ENCODE measurements at places on chromosomes 2 and 18. TPM values are rescaled to one million over a fixed set of nuclear protein-coding genes. Genes with fewer than 3 reads are reported as not detected.

Gene TRIM54
- total RNA-seq: not detected

Gene CGREF1
- 10.3 TPM for total RNA-seq

- H3K36me3 ChIP-seq: no peaks in the 10 kb centered on the region
- H3K27ac ChIP-seq: no peak overlapping the region
- no peaks in the 10 kb centered on the region for H3K27me3 ChIP-seq
- no peaks in the 10 kb centered on the region for H3K4me1 ChIP-seq
- DNase-seq: no peak
These were observed 84.6 kb downstream of the MAIP1 start for GRCh38 chr2:200039724-200040650.

- no peak overlapping the region for H3K27ac ChIP-seq
- peak; percentile 21 for DNase-seq
- H3K4me1 ChIP-seq: peaks cover 2% of the 10 kb centered on the region
- no peaks in the 10 kb centered on the region for H3K36me3 ChIP-seq
These were observed 91.5 kb downstream of the MALT1 start for GRCh38 chr18:58762781-58763171.

GRCh38 chr2:240143801-240144648 lies 3.6 kb upstream of the OTOS start:
- no peak overlapping the region for H3K4me3 ChIP-seq
- DNase-seq: peak; percentile 87
- no peak overlapping the region for H3K27ac ChIP-seq
- H3K4me1 ChIP-seq: no peaks in the 10 kb centered on the region

DNA sequence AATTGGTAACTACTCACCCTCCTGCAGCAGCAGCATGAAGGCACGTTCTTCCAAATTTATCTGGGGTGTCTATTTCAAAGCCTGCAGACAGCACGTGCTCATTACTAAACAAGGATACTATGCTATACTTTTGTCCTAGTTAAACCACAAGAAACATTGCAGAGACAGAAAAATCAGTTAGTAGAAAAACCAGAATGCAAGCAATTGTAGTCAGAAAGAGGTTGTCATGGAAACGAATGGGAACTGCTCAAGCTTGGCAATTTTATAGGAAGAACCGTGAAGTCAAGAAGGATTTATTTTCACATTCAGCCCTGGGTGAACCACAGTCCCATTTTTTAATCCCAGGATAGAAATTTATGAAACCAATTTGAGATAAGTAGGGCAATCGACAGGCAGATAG lies 162.2 kb upstream of the PGAP1 start:
- no peak overlapping the region for H3K4me3 ChIP-seq
- no peaks in the 10 kb centered on the region for H3K27me3 ChIP-seq
- H3K36me3 ChIP-seq: no peaks in the 10 kb centered on the region
- DNase-seq: no peak
- no peaks in the 10 kb centered on the region for H3K4me1 ChIP-seq

DNA sequence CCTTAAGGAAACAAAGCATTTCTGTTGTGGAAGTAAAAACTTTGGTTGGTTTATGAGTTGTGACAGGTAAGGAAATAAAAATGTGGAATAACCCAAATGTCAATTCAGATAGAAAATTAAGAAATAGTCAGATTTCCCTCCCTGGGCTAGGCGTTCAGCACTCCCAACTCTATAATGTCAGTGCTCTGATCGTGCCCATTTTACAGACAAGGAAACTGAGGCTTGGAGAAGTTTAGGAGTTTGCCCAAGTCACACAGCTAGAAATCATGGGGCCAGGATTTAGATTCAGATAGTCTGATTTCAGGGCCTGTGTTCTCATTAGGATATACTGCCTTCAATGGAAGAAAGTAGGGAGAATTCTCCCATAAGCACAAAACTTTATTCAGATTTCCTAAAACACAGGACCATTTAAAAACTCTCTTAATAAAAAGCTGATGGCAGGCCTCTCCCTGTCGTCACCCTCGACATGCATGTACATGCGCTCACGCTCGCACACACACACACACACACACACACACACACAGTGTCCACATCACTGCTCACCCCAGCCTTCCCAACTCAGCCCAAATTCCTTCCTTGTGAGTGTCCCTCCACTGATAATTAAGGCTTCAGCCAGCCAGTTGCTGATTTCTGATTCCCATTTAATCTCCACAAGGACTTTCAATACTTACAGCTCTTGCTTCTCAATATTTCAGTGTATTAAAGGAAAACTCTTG lies 49.1 kb upstream of the SLC14A2 start:
- H3K4me3 ChIP-seq: no peak overlapping the region
- DNase-seq: no peak
- H3K4me1 ChIP-seq: no peaks in the 10 kb centered on the region
- H3K27me3 ChIP-seq: no peaks in the 10 kb centered on the region
- no peak overlapping the region for H3K27ac ChIP-seq
- no peaks in the 10 kb centered on the region for H3K36me3 ChIP-seq

DNA sequence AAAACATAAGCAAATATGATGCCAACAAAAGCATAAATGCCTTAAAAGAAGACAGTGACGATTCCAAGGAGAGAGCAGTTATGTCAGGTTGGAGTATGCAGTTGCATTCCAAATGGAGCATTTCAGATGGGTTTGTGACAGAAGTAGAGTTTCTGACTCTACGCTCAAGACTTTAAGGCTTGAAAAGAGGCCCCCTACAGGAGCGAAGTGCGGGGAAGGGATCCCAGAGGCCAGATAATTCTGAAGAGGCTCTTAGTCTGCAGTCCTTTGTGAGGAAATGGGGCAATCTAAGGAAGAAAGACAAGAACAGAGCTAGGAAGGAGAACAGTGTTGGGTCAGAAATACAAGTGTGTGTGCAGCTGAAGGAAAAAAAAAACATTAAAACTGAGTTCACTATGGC lies 95.5 kb downstream of the ZNF521 start:
- no peak for DNase-seq
- H3K4me1 ChIP-seq: no peaks in the 10 kb centered on the region
- no peak overlapping the region for H3K4me3 ChIP-seq

GRCh38 chr2:71749671-71750101 lies 296.3 kb downstream of the DYSF start:
- H3K27me3 ChIP-seq: no peaks in the 10 kb centered on the region
- no peak for DNase-seq
- no peak overlapping the region for H3K27ac ChIP-seq
- no peaks in the 10 kb centered on the region for H3K4me1 ChIP-seq

All from liver (tissue), 10 donors.